Aorta (tissue), 5 donors: ENCODE measurements at places on chromosomes 5 and 9. TPM values are rescaled to one million over a fixed set of nuclear protein-coding genes. Genes with fewer than 3 reads are reported as not detected.

DNA sequence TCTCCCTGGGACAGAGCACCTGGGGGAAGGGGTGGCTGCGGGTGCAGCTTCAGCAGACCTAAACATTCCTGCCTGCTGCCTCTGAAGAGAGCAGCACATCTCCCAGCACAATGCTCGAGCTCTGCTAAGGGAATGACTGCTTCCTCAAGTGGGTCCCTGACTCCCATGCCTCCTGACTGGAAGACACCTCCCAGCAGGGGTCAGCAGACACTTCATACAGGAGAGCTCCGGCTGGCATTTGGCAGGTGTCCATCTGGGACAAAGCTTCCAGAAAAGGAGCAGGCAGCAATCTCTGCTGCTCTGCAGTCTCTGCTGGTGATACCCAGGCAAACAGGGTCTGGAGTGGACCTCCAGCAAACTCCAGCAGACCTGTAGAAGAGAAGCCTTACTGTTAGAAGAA lies 77.2 kb downstream of the SLCO6A1 start:
- H3K4me3 ChIP-seq, result no peak overlapping the region
- H3K36me3 ChIP-seq, result no peaks in the 10 kb centered on the region
- no peak overlapping the region for H3K27ac ChIP-seq
- peak; percentile 28 for DNase-seq

- H3K27ac ChIP-seq, result no peak overlapping the region
- no peak for DNase-seq
- no peaks in the 10 kb centered on the region for H3K4me1 ChIP-seq
- no peaks in the 10 kb centered on the region for H3K36me3 ChIP-seq
- H3K27me3 ChIP-seq, result no peaks in the 10 kb centered on the region
These were observed 7.6 kb downstream of the SHROOM1 start for GRCh38 chr5:132822650-132823480.

The CCIN gene
- total RNA-seq, result 0.99 TPM

- H3K4me3 ChIP-seq, result no peak overlapping the region
- no peak for DNase-seq
- no peaks in the 10 kb centered on the region for H3K27me3 ChIP-seq
- H3K27ac ChIP-seq, result no peak overlapping the region
These were observed 76.0 kb downstream of the ARL15 start for GRCh38 chr5:54234304-54234933.

The AUH gene
- 13.7 TPM for total RNA-seq

DNA sequence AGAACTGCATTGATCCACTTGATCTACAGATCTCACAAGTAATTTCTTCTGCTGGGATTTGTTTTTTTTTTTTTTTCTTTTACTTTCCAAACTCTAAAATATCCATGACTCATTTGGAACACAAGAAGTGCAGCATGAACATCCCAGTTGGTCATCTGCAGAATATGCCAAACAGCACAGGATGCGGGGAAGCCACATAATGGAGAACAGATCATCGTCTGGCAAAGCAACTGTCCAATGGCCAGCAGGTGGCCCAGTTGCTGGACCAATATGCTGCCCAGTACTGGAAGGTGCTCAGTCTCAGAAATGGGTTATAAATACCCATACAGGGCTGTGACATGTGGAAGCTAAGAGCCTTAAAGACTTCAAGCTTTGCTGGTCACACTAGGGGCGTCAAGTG lies 221.3 kb upstream of the TAS2R1 start:
- H3K27ac ChIP-seq, result no peak overlapping the region
- H3K27me3 ChIP-seq, result no peaks in the 10 kb centered on the region
- no peak for DNase-seq
- H3K4me3 ChIP-seq, result no peak overlapping the region
- H3K36me3 ChIP-seq, result no peaks in the 10 kb centered on the region
- no peaks in the 10 kb centered on the region for H3K4me1 ChIP-seq

GRCh38 chr9:124054582-124055227 lies 43.1 kb downstream of the LHX2 start:
- H3K27ac ChIP-seq, result no peak overlapping the region
- H3K4me1 ChIP-seq, result no peaks in the 10 kb centered on the region
- H3K4me3 ChIP-seq, result no peak overlapping the region
- H3K27me3 ChIP-seq, result no peaks in the 10 kb centered on the region
- no peak for DNase-seq
- no peaks in the 10 kb centered on the region for H3K36me3 ChIP-seq
